GM06990 (cell line): ENCODE measurements at places on chromosomes 5 and 9.

DNA sequence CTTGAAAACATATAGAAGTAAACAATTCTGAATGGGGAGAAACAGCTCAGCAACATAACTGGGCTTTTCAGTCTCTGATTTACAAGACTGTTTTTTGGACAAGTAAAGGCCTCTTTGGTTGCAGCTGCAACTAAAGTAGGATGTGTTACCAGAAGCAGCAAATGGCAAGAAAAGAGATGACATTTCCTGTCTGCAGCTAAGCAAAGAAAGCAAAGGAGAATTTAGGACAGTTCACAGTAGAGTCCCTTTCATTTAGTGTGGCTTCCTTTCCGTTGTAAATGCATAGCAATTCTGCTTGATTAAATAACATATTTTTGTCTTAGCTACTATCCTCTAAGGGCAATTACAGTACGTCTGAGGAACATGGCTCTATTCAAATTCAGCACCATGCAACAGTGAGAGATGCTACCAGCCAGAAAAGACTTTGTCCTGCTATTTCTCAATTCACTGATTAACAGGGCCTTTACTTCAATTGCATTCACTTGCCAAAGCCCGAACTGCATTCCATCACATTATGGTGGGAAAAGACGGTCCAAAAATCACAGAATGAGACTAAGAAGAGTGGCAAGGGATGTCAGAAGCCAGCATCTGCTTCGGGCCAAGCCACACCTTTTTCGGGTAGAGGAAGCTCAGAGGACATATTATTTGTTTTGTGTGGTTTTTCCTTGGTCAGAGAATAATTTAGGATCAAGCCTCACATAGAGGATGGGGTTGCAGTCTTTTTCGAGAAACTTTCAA is 107.7 kb downstream of the SEMA6A start:
- no peak for DNase-seq

- DNase-seq, result no peak
These were observed 388.1 kb upstream of the ACO1 start for GRCh38 chr9:31996331-31996730.

DNA sequence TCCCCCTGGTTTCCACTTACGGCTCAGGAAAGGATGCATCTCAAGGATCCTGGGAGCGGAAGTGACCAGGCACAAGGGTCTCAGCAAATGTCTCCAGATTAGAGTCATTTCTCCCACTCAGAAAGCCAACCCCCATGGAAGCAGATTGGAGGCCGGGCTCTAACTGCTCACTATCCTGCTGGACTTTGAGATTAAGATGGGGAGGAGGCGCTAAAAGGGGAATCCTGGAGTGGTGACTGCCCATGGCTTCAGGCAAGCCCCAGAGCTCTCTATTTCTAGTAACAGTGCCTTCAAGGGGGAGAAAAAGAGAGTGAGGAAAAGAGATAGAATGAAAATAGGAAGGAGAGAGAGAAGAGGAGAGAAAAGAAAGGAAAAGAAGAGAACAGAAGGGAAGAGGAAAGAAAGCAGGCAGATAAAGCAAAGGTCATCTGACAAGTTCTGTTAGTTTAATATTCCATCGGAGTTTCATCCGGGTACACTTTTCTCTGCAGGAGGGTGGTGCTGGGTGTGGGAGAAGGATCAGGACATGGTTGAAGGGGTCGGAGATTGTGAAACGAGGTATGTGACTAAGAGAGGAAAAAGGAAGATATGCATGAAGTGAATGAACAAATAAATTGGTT is at the start of gene AGXT2:
Gene AGXT2 (minus strand): TSS at position 165 of the 620 bp plus-strand sequence. CDS start 57 bp downstream, at position 108.
- DNase-seq, result no peak

- DNase-seq, result peak; percentile 43
These were observed 29.8 kb downstream of the CD274 start for GRCh38 chr9:5479994-5480694.
